Activated T-helper 1 cell treated with anti-CD3 and anti-CD28 coated beads, Interleukin-12 subunit alpha, Interleukin-12 subunit beta, Interleukin-2, Interleukin-4 antibody, amounts not matched to agents 30 ng/mL and 10 ng/mL and 1 ng/mL, durations not matched to agents 14 hours and 24 hours and 36 hours (primary cell): ENCODE measurements at places on chromosomes 13 and 19.
A peak's percentile ranks its signal among the peaks of the same experiment; 100 is the strongest.

- DNase-seq = no peak
Measured at GRCh38 chr13:100495455-100495854, 93.1 kb downstream of the GGACT start.

GRCh38 chr13:36275190-36276002 lies 22.2 kb downstream of the CCDC169 start:
- no peak for DNase-seq

- peak; percentile 14 for DNase-seq
Measured at GRCh38 chr19:42634409-42635232, 39.9 kb upstream of the CEACAM8 start.

DNA sequence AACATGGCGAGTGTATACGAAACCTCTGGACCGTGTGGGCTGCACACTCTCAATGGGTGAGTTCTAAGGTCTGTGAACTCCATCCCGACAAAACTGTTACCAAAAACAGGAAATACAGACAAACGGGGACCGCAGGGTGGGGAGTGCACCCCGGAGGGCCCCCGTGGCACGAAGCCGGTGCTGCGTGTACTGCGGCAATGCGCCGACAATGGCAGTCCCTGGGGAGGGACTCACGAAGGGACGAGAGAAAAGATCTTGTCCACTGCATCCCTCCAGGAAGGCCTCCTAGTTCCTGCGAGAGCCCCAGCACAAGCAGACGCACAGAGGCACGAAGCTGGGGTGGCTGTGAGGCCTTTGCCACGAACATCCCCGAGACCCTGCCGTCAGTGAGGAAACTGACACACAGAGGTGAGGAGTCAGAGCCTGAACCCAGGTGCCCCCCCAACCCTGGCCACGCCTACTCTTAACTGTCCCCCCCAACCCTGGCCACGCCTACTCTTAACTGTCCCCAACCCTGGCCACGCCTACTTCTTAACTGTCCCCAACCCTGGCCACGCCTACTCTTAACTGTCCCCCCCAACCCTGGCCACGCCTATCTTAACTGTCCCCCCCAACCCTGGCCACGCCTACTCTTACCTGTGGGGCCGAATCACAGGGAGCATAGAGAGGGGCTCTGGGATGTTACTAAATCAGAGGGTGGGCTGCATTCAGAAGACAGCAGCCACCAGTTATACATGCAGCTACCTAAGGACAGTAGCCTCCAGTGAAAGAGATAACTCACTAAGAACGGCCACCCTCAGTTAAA lies 4.2 kb downstream of the MED16 start:
- DNase-seq = no peak

DNA sequence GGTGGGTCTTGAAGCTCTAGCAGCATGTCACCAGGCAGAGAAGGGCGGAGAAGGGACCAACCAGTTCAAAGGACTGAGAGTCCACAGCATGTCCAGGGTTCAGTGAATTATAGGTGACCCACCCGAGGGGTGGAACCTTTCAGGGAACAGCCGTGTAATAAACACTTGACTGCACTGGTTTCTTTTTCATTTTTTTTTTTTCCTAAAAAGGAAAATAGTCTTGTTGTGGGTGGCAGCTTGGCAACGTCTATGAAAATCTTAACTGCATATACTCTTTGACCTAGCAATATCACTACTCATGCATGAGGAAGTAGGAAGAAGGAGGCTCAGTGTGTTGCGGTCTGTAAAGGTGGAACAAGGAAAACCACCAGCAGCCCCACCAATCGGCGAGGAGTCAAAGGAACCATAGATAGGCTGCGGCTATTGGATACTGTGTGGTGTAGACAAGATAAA lies 13.0 kb upstream of the MYH14 start:
- DNase-seq = no peak

DNA sequence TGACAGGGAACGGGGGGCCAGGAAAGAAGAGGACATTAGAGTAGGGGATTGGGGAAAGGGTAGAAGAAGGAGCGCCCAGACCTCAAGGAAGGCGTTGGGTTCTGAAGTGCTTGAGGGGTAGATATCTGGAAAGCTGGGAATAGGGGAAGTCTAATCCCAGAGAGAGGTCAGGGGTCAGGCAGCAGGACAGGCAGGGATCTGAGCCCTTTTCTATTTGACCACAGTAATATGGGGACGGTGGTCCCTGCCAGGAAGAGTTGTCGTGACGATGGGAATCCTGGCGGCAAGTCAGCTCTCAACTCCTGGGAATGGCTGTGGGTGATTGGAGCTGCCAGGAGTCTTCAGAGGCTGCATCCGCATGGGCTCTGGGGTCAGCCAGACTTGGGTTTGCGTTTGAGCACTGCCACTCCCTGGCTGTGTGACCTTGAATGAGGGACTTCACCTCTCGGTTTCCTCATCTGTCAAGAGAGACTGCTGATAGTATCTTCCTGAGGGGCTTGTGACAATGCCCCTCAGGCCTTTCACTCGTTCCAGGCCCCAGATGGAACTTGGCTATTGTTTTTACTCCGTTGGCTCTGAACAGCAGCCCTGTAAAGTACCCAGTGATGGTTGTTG lies 1.3 kb downstream of the AP2A1 start:
- no peak for DNase-seq

DNA sequence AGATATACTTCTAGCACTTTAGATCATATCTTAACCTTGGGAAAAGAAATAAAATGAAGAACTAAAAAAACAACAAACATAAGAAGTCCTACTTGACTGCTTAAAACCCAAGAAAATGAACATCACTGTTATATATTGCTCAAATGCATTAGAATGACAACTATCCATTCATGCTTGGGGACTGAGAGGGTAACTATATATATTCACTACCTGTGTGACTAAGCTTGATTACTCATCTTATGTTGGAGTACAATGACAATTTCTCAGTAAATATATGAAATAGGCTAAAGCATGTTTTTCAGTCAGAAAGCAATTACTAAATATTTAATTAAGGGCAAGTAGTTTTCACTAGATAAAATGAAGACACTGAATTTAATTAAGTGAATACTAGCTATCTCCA lies 40.1 kb downstream of the ZC3H13 start:
- no peak for DNase-seq

DNA sequence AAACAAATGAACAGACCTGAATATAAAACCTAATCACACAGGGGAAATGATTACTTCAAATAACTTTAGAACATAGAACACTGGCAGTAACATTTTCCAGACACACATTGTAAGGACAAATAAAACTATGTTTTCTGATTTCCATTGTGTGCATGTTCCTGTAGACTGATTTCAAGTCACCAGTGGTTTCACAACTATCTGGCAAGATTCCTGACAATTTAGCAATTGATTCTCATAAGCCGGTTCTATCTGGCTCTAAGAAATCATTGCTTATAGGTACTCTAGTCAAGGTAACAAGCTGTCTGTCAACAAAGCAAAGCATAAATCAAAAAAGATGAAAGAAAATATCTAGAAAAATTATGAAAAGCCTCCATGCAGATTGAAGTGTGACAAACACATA lies 19.6 kb upstream of the PCCA start:
- DNase-seq = no peak

- no peak for DNase-seq
Measured at GRCh38 chr13:44271031-44271455, 102.6 kb upstream of the SERP2 start.

DNA sequence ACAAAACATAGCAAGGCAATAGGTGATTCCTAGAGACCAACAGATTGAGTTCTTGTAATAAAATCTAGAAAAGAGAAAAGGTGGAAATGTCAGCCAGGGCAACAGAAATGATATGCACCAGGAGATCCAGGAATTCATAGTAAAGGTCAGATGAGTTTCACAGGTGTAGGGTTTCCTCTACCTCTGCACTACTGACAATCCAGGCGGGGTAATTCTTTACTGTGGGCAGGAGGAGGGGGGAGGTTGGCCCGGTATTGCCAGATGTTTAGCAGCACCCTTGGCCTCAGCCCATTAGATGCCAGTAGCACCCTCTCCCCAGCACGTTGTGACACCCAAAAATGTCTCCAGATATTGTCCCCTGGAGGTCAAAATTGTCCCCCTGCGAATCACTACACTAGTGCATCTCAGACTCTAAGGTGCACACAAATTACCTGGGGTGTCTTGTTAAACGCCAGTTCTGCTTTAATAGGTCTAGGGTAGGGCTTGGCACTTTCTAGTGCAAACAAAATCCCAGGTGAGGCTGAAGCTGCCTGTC lies 3.5 kb upstream of the UBAC2 start:
- DNase-seq = no peak

- no peak for DNase-seq
Measured at GRCh38 chr13:100075700-100076587, 12.9 kb upstream of the PCCA start.

- no peak for DNase-seq
Measured at GRCh38 chr19:35130761-35131720, 3.8 kb downstream of the LGI4 start.

- no peak for DNase-seq
Measured at GRCh38 chr13:55887561-55887960, 1253.2 kb upstream of the PRR20A start.

GRCh38 chr19:47600246-47601179 lies 8.4 kb upstream of the BICRA start:
- peak; percentile 98 for DNase-seq

DNA sequence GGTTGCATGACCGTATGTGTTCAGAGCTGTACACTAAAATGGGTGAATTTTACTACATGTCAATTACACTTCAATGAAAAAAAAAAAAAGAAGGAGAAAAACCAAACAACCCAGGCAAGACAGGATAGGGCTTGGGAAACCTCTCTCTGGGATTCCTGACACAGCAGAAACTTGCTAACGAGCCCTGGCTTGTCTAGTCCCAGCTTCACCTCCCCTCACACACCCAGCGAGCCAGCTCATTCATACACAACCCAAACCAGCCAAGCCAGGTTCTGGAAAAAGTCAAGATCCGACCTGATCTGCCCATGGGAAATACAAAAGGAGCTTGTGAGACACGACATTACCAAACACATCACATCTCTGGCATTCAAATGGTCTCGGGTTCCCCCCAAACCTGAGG lies 3.7 kb upstream of the TECR start:
- no peak for DNase-seq

DNA sequence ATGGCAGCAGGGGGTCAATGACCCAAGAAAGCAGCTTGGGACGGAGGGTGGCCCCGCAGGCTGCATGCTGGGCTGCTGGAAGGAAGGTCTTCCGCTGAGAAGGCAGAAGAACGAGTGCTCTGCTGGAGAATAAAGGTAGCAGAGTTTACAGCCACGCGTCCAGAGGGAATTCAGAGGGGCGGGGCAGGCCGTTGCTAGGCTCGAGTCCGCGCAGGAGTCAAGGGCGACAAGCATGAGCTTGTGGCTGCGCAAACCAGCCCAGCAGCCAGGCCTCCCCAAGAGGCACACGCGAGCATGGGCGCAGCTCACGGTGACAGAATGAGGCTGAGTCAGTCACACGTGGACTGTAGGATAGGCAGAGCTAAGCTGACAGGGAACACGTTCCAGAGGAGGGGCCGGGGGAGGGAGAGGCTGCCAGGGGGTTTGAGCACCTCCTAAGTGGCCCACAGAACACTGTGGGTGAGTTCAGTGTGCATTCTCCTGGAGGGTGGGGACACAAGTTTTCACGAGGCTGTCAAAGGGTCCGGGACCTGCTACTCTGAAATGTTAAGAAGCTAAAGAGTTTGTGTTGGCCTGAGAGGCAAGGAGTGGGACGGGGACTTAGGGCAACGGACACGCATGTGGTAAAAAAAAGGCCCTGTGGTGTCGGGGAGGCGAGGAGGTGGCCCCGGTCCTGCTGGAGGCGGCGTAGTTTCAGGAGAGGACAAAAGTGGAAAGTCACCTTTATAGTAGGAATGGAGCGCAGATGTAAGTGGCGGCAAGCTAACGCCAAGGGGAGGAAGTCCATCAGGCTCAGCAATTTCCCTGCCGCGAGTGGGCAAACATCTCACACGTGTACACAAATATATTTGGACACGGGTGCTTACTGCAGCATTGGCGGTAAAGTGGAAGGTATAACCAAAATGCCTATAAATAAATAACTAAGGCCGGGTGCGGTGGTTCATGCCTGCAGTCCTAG lies 17.7 kb downstream of the RFX2 start:
- no peak for DNase-seq

DNA sequence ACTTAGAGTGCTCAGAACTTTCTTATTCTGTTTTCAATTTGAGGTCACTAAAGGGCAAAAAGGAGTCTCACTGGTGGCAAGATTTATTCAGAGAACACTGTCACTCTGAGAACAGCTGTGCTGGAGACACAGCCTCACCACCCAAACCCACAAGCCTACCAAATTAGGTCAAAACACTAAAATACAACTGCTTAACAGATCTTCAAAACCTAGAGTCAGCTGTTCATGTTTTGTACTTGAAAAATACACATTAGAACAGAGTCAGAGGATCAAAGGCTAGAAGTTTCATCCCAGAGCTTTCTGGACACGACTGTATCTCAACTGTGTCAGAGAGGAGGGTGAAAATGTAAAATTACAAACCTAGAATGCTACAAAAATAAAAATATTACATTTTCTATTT lies 89.3 kb downstream of the MIPEP start:
- no peak for DNase-seq
